ENCODE measurements at places on chromosomes 16 and 17.

DNA sequence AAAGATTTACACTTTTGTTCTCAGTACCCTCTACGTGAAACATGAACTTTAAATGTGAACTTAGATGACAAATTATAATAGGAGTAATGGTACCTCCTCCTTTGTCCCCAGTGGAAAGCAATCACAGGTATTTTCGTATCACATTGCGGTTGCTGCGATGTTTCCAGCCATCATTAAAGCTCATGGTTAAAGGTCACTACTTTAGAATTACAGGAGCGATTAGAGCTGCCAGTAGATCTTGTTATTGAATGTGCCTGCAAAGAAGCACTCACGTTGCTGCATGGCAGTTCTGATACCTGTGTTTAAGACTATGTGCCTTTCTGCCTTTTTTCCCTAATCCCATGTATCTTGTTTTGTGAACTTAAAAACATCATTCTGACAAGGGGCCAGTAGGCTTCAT, 301.0 kb downstream of the CPPED1 start:
- no peak for DNase-seq

GRCh38 chr16:31128711-31129567, 6.6 kb downstream of the PRSS8 start:
- DNase-seq: peak; percentile 80

- DNase-seq: no peak
Measured at GRCh38 chr17:77635176-77635575, 323.3 kb upstream of the TNRC6C start.

DNA sequence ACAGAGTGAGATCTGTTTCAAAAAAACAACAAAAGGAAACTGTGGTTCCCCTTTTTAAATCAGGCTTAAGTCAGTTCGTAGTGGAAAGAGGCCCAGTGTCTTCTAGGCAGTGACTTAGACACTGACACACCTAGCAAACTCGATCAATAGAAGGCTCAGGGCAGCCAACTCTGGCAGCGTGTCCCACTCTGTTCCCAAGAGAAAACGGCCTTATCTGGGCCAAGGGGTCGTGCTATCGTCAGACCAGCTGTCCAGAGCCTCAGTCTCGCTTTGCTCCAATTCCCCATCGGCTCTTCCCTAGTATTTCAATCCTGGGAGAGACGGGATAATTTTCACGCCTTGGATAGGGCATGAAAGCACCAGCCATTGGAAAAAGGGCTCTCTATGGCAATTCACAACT, 72.9 kb downstream of the SLC5A11 start:
- DNase-seq: no peak

DNA sequence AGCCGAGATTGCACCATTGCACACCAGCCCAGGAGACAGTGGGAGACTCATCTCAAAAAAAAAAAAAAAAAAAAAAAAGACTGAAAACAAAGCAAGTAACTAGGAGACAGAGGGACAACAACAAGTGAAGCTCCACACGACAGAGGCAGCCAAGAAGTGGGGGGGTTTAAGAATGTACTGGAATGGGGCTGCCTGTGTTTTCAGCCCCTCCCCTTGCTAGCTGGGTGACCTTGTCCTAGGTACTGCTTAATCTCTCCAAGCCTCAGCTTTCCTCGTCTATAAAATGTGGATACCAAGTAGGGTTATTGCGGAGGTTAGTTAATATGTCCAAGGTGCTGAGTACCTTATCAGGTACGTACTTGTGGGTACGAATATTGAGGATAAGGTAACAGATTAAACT, 163.8 kb upstream of the CACNG5 start:
- peak; percentile 24 for DNase-seq

GRCh38 chr17:78976907-78977680, 2.6 kb downstream of the LGALS3BP start:
- no peak for DNase-seq

DNA sequence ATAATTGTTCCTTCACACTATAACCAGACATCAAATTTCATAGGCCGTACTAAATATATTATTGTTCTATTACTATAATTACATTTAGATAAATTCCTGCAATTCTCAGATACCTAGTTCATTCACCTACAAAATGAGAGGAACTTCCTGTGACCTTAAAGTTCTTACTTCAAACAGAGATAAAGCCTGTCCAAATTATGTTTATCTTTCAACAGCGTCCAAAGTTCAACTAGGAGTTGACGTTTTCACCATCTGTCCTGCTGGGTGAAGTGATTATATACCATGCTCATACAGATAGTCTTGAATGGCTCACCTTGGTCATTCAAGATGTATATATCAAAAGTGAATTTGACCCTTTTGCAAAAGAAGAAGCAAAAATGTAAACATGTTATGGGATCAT, 440.6 kb downstream of the CDH8 start:
- DNase-seq: no peak

DNA sequence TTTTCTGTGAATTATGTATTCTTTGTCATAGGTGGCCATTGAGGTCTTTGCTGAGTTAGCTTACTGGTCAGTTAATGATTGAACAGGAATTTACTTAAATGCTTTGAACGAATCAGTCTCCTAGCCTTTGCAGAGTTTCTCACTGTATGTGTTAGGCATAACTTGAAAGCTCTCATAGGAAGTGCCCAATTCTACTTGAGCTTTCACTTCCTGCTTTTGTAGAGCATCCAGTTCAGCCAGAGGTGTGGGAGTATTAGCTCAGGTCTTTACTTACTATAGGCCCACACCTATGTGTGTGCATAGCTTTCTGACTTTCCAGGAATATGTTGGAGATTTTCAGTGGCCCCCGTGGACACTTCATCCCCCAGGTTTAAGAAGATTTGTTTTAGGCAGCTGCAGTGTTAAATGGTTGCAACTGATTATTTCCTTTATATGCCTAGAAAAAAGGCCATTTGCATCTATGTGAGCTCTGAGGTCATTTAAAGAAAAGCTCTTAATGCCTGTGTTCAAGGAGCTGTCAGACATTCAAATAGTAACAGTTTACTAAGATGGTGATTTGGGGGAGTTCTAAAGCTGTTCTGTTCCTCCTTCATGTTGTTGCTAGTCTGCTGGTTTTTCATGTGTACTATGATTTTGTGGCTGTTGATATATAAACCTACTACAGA, 62.3 kb downstream of the PHKB start:
- no peak for DNase-seq

GRCh38 chr16:871562-872345, 71.2 kb upstream of the GNG13 start:
- DNase-seq: no peak

DNA sequence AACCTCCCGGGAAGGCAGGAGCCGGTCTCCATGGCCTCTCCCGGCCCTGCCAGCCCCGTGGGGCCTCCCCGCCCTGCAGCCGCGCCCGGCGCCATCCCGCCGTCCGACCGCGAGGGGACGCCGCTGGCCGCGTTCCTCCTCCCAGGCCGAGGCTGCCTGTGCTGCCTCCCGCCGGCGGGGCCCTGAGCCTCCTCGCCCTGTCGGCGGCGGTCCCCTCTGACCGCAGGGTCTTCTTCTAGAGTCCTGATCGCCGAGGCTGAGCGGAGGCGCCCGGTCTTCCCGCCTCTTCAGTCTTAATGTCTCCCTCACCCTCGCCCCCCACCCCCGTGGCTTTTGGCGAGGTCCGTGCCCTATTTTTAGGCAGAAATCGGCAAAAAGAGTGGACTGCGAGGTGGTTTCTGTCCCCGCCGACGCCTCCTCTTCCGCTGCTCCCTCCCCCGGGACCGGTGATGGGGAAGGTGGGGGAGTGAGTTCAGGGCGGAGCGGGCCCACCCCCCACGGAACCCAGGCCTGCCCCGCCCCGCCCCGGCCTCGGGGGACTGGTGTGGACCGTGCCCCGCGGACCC, 794 bp upstream of the CPNE7 start:
- DNase-seq: peak; percentile 56

DNA sequence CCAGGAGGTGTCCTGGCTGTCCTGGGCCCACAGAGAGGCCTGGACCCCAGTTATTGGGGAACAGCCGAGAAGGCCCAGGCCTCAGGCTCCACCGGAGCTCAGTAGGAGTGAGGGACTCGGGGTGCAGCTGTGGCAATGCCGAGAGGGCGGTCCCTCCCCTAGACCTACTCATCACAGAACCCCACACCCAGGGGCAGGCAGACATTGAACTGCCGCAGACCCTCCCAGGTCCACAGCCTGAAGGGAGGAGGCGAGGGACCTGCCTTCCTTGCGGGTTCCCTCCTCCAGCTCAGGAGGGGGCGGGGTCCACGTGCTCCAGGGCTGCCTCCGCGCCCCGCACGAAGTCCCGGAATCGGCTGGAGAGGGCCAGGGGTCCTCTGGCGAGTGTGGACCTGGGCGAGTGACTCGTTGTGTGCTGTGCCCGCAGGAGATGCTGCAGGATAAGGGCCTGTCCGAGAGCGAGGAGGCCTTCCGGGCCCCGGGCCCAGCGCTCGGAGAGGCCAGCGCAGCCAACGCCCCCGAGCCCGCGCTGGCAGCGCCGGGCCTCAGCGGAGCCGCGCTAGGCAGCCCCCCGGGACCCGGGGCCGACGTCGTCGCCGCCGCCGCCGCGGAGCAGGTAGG, 3.9 kb downstream of the TBX4 start:
- no peak for DNase-seq

- no peak for DNase-seq
Measured at GRCh38 chr17:564526-565065, 150.0 kb downstream of the VPS53 start.

Measured in CD4-positive, alpha-beta T cell treated with Interleukin-1 beta for 1 hour (primary cell).